ENCODE measurements at places on chromosomes 5 and 9.

- ATAC-seq = peak; percentile 77
These were observed 58.5 kb downstream of the CNTRL start for GRCh38 chr9:121133104-121133816.

GRCh38 chr9:38171926-38172325 is 102.9 kb upstream of the SHB start:
- ATAC-seq = no peak

GRCh38 chr9:33287087-33287490 is 3.2 kb upstream of the NFX1 start:
- ATAC-seq = no peak

GRCh38 chr5:31855134-31856040 is 216.5 kb downstream of the PDZD2 start:
- ATAC-seq = peak; percentile 20

DNA sequence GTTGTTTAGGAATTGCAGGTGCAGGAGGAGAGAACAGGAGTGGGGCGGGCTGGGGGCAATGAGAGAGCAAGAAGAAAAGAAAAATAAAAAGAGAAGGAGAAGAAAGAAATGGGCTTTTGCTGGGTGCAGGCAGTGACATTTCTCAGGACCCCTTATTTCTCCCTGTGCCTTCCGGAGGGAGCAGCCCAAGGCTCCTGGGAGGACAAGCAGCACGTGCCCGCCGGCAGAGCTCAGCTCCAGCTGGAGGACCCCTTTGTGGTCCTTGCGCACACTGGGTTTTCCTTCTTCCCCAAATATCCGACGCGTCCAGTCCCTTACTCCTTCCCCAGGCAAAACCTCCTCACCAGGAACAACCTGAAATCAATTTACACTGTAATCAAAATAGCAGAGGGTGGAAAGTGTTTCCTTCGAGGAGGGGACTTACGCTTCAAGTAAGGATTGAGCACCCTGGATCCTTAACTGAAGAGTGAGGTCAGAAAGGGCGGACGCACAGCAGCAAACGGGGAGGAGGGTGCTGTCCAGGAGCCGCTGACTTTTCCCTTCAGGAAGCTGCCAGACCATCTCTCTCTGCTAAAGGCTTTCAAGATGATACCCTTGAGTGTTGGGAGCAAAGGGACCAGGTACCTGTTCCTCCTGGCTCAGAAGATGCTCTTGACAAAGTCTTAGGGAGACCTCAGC is 2.1 kb downstream of the BTNL9 start:
- no peak for ATAC-seq

GRCh38 chr9:137281345-137282116 is 4.0 kb downstream of the TOR4A start:
- ATAC-seq = no peak

GRCh38 chr5:54703565-54704255 is 186.2 kb downstream of the SNX18 start:
- ATAC-seq = no peak

- ATAC-seq = no peak
These were observed 62.3 kb downstream of the LPAR1 start for GRCh38 chr9:110975969-110976368.

DNA sequence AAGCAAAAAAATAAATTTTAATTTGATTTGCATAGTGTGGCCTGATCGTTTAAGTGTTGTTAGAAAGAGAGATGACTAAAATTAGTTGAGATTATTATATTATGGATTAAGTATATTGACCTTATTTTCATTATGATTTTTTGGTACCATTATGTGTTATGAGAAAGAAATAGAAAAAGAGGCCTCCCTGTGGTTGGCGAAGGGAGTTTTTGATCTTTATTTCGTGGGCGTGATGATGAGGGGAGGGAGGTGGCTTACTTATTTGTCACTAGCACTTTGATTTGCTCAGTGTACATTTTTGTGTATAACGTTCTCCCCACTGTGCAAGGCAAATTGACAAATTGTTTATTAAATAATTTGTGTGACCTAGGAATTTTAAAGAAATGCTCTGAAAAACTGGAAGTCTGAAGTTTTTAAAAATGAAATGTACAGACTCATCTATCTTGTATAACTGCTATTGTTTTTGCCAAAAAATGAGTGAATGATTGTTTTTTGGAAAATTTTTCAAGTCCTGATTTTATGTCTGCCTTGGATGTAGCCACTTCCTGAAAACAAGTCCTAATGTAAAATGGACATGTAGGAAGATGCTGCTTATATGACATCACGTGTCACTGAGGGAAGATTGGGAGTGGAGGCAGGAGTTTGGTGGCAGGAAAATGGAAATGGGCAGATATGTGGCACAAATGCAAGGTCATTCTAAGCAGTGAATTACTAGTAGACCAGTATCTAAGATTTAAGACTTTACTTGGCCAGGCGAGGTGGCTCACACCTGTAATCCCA is 3.0 kb downstream of the DAPK1 start:
- ATAC-seq = no peak

DNA sequence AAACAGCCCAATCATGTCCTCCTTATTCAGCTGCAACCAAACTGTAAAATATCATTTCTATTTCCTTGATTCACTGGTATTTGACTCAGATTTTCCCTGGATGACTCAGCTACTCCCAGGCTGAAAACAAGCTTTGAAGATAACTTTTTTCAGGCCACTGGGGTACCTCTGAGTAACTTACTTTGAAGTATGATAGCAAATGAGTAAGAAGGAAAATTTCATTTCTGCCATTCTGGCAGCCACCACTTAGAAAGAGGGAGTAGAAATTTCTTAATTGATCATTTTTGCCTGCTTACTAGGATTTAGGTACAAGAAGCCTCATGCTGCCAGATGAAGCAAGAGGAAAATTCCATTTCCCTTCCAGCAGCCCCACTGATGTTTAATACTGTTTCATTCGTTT is 247.4 kb downstream of the PRELID2 start:
- no peak for ATAC-seq

- ATAC-seq = no peak
These were observed 24.4 kb downstream of the CTXN3 start for GRCh38 chr5:127673117-127673800.

- peak; percentile 67 for ATAC-seq
These were observed 85.6 kb downstream of the PTTG1 start for GRCh38 chr5:160507221-160507721.

DNA sequence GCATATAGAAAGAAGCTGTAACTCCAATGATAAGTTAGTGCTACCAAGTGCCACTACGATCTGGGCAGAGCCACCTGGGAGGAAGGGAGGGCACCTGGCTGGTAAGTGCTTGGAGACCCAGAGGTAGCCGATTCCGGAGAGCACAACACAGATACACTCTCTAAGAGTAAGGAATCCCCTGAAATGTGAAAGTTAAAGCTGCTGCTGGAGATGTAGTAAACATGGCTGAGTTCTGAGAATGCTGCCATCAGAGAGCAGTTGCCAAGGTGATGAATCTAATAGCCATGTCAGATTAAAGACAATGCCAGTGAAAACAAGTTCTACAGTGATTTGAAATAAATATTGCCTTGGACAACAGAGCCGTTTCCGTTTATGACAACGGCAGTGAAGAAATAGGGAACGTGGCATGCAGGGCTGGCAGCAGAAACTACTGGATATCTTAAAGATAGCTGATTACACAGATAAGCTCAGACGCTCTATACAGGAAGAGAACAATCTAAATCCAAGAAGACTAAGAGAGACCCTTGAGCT is 561.2 kb upstream of the C9orf72 start:
- ATAC-seq = no peak

- ATAC-seq = no peak
These were observed 454.1 kb upstream of the NUDT12 start for GRCh38 chr5:104016646-104017045.

- ATAC-seq = no peak
These were observed 391.9 kb upstream of the WWC1 start for GRCh38 chr5:167899490-167900070.

- ATAC-seq = no peak
These were observed 32.2 kb upstream of the TGFBI start for GRCh38 chr5:135996611-135997010.

DNA sequence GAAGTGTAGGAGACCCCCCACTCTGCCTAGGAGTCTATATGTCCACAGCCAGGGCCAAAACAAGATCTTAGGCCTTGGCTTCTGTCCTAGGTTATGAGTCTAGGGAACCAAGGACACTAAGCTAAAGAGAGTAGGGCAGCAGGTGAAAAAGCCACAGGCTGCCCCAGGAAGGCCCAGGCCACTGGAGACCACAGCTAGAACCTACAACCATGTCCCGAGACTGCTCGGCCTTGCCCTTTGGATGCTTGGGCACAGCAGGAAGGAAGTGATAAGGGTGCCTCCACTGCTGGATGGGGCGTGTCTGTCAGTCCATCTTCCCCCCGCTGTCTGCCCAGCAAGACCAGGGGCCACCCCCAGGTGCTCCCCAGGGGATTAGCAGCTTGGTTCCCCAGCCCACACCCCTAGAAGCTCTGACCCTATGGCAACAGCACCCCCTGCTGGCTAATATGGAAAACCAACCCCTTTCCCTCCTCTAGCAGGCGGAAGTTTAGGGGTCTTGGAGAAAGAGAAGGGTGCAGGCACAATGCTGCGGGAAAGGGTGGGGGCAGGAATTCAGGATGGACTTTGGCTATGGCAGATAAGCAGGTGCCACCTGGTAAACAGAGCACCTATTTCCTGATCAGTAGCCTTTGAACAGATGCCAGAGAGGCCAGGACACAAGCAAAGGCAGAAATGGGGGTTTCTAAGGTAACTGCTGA is 10.5 kb upstream of the IRF1 start:
- peak; percentile 76 for ATAC-seq

GRCh38 chr5:776862-777711 is 7.4 kb downstream of the ZDHHC11B start:
- no peak for ATAC-seq

GRCh38 chr9:36935332-36935731 is 98.7 kb downstream of the PAX5 start:
- peak; percentile 70 for ATAC-seq

DNA sequence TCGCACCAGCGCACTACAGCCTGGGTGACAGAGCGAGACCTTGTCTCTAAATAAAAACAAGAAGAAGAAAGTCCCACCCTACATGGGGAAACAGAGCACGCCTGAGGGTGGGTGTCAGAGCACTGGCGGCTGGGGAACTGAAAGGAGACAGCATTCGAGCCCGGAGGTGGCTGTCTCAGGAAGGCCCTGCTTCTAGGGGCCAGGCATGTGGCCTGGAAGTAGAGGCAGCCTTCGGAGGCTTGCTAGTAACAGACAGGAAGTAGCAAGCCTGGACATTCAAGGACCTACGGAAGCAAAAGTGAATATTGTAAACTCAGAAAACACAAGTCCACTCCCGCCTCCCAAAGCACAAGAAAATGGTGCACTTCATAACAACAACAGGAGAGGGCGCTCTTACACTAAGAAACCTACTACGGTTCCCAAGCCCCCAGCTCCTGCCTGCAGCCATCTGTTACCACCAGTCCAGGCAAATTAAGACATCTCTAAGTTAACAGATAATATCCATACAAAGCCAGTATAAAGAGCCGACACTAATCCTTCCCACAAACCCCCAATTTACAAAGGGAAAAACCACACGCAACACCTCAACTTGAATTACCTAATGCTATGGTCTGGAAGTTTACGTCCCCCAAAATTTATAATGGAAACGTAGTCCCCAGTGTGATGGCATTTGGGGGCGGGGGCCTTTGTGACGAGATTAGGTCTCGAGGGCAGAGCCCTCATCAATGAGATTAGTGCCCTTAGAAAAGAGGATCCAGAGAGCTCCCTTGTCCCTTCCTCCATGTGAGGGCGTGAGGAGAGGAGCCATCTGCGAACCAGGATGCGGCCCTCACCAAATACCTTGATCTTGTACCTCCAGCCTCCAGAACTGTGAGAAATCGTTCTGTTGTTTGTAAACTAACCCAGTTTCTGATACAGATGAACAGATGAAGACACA is 7.7 kb downstream of the RASGEF1C start:
- no peak for ATAC-seq

GRCh38 chr5:132363431-132364112 is 5.9 kb upstream of the SLC22A5 start:
- ATAC-seq = no peak

DNA sequence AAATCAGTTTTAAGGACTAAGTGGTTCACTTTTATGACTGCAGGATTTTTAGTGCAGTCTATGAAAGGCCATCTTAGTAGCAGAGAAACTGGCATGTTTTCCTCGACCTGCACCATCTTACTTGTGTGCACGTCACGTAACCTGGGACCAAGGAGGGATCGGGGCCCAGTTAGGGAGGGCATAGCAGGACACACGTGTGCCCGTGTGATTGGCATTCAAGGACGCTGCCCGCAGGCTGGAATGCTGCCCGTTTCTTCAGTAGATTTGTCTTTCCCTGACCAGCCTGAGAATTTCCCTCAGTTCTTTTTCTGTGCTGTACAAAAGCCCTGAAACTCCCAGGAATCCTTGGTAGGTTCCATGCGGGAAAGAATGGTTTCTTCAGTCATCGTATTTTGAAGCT is 196.3 kb downstream of the TRIO start:
- ATAC-seq = no peak

DNA sequence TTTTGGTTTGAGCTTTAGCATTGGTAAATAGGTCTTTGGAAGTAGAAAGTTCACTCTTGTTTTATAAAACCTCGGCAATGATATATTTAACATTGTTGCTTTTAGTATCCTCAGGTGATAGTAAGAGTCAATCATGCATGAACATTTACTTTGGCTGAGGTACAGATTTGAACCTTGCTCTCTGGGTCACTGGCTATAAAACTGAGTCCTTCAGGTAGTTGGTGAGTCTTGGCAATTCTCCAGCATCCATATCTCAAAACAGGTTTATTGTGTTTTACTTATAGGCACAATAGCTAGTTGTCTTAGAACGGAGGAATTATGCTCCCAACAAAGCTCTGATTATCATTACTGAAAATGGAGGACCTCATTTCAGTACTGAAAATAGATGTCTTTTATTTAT is 75.1 kb downstream of the MAT2B start:
- ATAC-seq = no peak
